ENCODE measurements at places on chromosomes 13 and 19. TPM values are rescaled to one million over a fixed set of nuclear protein-coding genes. Genes with fewer than 3 reads are reported as not detected.

GRCh38 chr13:112978561-112979405 lies 9.8 kb downstream of the MCF2L start:
- no peak for DNase-seq

DNA sequence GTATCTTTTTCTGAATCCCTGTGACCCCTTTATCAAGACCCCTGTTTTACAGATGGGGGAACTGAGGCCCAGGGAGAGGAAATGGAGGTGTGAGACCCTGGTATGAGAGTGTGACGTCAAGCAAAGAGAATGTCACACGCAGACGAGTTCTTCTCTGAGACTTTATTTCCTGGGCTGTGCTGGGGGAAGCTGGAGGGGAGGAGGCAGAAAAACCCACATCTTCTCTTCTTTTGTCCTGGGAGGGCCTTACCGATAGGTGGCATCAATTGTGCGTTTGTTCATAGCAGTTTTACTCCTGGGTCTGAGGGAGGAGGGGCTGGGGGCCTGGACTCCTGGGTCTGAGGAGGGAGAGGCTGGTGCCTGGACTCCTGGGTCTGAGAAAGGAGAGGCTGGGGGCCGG lies 4.9 kb upstream of the KLK15 start:
- no peak for DNase-seq

GRCh38 chr19:17116996-17117702 lies 41.6 kb downstream of the MYO9B start:
- DNase-seq = no peak

DNA sequence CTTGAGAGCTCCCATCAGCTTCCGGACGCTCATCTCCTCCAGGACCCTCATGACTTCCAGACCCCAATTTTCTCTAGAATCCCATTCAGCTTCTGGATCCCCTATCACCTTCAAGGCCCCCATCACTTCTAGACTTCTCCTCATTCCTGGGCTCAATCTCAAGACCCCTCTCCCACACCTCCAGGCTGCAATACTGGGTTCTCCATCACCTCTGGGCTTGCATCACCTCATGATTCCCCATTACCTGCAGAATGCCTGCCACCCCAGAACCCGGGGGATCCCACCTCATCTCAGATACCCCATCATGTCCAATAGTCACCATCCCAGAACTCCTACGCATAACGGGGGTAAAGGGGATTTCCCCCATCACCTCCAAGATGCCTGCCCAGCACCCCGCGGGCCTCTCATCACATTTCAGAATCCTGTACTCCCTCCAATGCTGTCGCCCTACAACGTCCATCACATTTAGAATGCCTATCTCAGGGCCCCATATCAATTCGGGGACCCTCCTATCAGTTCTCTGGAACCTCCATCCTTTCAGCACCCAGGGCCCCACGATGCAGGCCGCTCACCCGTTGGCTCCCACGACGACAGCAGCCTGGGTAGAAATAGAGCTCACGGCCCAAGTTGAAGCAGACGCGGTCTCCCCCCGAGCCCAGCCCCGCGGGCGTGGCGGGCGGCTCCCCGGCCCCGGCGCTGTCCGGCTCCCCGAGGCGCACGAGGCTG lies 738 bp downstream of the DMWD start:
- DNase-seq = no peak

GRCh38 chr19:4748589-4748988 lies 24.9 kb upstream of the DPP9 start:
- no peak for DNase-seq

DNA sequence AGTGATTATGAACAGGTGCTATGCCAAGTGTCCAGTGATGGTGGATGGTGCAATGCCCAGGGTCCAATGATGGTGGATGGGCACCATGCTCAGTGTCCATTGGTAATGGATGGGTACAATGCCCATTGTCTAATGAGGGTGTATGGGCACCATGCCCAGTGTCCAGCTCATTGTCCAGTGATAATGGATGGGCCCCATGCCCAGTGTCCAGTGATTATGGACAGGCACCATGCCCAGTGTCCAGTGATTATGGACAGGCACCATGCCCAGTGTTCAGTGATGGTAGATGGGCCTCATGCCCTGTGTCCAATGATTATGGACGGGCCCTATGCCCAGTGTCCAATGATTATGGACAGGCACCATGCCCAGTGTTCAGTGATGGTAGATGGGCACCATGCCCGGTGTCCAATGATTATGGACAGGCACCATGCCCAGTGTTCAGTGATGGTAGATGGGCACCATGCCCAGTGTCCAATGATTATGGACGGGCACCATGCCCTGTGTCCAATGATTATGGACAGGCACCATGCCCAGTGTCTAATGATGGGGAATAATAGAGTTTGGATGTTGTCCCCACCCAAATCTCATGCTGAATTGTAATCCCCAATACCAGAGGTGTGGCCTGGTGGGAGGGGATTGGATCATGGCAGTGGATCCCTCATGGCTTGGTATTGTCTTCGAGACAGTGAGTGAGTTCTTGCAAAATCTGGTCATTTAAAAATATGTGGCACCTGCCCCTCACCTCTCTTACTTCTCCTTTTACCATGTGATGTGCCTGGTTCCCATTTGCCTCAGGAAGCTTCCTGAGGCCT lies 87.8 kb downstream of the ANKRD10 start:
- DNase-seq = no peak

DNA sequence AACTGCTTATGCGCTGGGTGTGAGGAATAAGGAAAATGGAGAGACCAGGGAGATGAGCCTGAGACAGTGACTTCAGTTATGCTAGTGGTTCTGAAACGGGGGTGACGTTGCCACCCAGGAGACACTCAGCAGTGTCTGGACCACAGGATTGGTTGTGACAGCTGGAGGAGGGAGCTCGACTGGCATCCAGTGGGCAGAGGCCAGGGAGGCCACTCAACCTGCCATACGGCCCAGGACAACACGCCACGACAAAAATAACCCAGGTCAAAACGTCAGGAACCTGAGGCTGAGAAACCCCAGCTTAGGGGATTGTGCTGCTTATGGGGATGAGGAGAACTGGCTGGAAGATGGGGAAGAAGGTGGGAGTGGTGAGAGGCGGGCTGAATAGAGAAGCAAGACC lies 10.4 kb downstream of the ZSCAN5A start:
- DNase-seq = no peak

DNA sequence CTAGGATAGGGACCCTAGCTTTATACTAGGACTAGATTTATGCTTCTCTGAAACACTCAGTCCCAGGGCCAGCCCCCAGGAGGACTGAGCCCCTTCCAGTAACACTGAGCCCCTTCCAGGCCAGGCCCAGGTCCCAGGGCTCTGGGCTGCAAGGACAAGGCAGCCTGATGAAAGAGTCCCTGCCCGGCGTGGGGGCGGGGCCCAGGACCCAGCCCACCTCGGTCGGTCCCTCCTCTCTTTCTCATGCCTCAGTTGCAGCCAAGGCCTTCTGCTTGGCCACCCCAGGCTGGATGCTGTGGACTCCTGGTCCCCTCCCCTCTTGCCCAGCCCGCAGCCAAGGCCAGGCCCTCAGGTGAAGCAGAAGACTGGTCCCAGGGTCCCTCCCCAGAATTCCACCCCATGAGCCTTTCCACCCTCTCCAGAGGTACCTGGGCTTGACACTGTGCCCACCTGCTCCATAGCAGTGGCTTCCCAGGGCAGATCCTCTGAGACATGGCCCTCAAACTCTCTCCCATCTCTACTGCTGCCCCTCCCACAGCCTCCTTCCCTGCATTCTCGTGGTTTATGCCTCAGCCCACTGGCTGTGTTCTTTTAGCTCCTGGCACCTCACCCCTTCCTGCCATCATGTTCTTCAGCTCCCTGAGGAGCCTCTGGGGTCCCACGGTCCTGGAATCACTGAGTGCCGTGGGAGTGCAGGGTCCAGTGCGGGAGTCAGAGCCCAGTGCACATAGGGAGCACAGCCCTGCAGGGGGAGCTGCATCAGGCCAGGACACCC lies 53.6 kb upstream of the C1QTNF9B start:
- no peak for DNase-seq

GRCh38 chr13:52650731-52651130 lies 1.9 kb upstream of the SUGT1 start:
- DNase-seq = no peak

DNA sequence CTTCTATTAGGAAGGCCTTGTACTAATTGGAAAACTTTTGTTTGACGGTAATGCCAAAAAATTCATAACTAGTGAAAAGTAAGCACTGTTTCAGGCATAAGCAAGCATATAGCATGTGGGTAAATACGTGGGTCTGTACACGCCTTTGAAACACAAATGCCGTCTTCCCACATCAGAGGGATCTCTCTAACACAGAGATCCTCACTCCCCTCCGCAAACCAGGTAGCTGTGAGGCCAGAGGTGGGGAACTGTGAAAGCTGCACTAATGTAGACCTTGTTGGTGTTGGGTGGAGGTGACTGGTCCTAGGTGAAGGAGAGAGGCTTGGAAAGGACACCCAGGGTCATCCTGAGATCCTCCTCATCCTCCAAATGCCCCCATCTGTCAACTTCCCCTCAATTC lies 16.0 kb upstream of the POU2F2 start:
- DNase-seq = no peak

- DNase-seq = no peak
These were observed 29.3 kb upstream of the IRS2 start for GRCh38 chr13:109815651-109816050.

DNA sequence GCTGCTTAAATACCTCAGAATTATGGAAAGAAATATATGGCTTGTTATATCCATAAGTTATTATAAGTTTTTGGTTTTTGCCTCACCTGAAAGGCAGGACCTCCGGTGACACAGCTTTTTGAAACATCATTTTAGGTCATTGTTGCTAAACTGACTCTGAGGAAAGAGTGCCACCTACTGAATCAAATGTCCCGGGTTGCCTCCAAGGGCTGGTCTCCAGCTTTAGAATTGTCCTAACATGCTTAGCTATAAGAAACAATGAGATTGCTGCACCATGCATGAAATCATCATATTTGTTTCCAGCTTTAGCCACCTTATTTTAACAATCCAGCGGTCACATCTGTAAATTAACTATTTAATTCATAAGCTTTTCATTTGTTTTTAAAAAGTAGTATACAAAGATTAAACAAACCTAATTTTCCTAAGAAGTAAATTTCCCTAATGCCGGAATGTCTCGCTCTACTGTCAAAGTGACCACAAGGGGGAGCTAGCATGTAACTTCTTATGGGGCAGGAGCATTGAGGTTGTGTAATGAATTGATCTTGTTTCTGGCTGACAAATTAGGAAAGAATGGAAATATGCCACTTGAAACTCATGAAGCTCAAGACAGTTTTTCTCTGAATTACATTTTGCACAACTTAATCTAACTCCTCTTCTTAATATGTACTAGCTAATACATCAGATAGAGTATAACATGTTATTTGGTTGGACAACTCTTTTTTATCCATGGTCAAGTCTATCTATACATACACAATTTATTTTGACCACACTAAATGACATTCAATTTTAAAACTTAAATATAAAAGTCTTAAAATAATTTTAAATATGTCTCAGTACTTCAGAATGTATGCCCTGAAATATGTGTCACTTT lies 6.7 kb upstream of the PCDH17 start:
- DNase-seq = no peak

- DNase-seq = no peak
These were observed 34.0 kb downstream of the VAV1 start for GRCh38 chr19:6806488-6806887.

- DNase-seq = no peak
These were observed 62.0 kb upstream of the C1QTNF9B start for GRCh38 chr13:23959231-23959862.

GRCh38 chr13:22789916-22790315 lies 390.9 kb upstream of the SGCG start:
- DNase-seq = no peak

DNA sequence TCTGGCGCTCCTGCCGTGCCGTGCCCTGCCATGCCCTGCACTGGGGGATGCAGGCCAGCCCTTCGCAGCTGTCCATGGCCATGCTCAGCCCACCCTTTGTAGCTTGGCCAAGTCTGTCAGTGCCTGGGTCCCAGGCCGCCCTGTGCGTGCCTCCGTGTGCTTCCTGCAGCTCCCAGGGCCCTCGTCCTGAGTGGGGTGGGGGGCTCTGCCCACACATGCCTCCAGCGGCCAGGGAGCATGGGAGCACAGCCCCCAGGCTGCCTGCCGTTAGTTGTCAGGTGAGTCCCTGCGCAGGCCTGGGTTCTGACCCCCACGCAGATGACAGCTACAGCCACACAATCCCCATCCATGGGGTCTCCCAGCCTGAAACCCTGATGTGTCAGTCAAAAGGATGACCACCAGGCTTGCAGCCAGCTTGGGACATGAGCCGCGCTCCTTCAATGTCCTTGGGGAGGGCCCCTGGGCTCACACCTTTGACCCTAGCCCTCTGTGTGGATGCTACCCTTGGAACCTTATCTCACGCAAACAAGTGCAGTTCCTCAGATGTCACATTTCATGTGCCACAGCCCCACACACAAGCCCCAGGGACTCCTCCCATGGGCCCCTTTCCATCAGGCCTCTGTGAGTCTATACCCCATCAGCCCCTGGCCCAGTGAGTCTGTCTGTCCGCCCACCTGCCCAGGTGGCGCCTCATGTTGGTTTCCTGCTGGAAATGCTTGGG lies 24.5 kb downstream of the TMED1 start:
- no peak for DNase-seq

Gene IGFL1
- total RNA-seq = not detected

Gene C5AR1
- 68.6 TPM for total RNA-seq

Gene LPAR2
- 58.5 TPM for total RNA-seq

Gene KIR2DL4
- total RNA-seq = 6.0 TPM
